ENCODE measurements at places on chromosomes 2 and 18. TPM values are rescaled to one million over a fixed set of nuclear protein-coding genes. Genes with fewer than 3 reads are reported as not detected.

SCN1A gene
- not detected for total RNA-seq

SMYD1 gene
- not detected for total RNA-seq

GRCh38 chr18:23718243-23718720 is 29.0 kb downstream of the LAMA3 start:
- no peaks in the 10 kb centered on the region for H3K27me3 ChIP-seq
- no peak overlapping the region for H3K4me3 ChIP-seq
- no peaks in the 10 kb centered on the region for H3K36me3 ChIP-seq
- DNase-seq = no peak
- H3K4me1 ChIP-seq = no peaks in the 10 kb centered on the region

FAM124B gene
- 1.1 TPM for total RNA-seq

DNA sequence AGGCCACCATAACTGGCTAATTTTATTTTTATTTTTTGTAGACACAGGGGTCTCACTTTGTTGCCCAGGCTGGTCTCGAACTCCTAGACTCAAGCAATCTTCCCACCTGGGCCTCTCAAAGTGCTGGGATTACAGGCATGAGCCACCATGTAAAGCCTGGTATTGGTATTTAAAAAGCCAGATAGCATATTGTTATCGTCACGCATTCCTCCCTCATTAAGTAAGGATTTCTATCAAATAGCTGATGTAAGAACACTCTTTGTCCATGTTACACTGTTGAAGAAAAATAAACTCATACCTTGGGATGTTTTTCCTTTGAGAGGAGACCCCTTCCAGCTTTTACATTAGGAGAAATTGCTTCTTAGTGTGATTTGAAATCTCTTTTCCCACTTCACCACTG is 39.2 kb upstream of the DARS1 start:
- no peak overlapping the region for H3K4me3 ChIP-seq
- no peak for DNase-seq
- H3K4me1 ChIP-seq = no peaks in the 10 kb centered on the region
- H3K36me3 ChIP-seq = no peaks in the 10 kb centered on the region
- H3K27me3 ChIP-seq = no peaks in the 10 kb centered on the region

RTTN gene
- 24.5 TPM for total RNA-seq

SKOR2 gene
- total RNA-seq = not detected

- no peak for DNase-seq
- H3K27me3 ChIP-seq = no peaks in the 10 kb centered on the region
- peaks cover 97% of the 10 kb centered on the region for H3K4me1 ChIP-seq
- no peaks in the 10 kb centered on the region for H3K36me3 ChIP-seq
- no peak overlapping the region for H3K4me3 ChIP-seq
These were observed 12.1 kb downstream of the CFLAR start for GRCh38 chr2:201128033-201128432.

GRCh38 chr18:3879114-3879835 is 429.3 kb downstream of the TGIF1 start:
- DNase-seq = no peak
- no peaks in the 10 kb centered on the region for H3K36me3 ChIP-seq
- H3K4me1 ChIP-seq = no peaks in the 10 kb centered on the region
- no peak overlapping the region for H3K27ac ChIP-seq
- no peaks in the 10 kb centered on the region for H3K27me3 ChIP-seq
- no peak overlapping the region for H3K4me3 ChIP-seq

DNA sequence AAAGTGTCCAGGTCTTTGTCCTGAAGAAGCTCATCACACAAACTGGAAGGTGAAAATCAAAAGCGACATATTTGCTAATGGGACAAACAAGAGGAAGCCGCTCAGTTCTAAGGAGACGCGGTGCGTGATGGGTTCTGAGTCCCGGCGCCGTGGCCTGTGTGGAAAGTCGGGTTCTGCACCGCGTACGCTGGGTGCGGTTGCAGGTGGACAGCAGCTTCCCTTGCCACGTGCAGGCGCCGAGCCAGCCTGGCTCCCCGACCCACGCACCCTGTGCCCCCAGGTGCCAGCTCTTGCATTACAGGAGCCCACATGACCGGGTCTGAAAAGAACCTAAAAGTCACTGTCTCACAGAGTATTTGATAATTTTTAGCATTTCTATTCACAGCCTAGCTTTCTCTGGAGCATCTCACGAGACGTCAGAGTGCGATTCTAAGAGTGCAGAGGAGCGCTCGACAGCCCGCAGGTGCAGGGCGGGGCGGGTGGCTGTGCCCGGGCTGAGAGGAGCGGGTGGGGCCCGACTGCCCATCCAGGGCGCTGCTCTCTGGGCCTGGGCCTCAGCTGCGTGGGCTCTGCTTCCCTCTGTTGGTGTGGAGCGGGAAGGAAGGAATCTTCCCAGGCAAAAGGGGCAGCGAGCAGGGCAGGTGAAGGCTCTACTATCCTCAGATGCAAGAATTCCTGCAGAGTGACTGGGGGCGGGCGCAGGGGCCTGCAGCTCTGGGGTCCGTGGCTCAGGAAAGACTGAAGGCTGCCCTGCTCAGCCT is 39.4 kb downstream of the MYT1L start:
- peak; percentile 79 for DNase-seq
- peaks cover 7% of the 10 kb centered on the region for H3K4me1 ChIP-seq
- no peaks in the 10 kb centered on the region for H3K36me3 ChIP-seq
- no peak overlapping the region for H3K4me3 ChIP-seq
- H3K27ac ChIP-seq = no peak overlapping the region

All from thyroid gland (tissue), 4 donors.